ENCODE measurements at places on chromosomes 7 and 10.

DNA sequence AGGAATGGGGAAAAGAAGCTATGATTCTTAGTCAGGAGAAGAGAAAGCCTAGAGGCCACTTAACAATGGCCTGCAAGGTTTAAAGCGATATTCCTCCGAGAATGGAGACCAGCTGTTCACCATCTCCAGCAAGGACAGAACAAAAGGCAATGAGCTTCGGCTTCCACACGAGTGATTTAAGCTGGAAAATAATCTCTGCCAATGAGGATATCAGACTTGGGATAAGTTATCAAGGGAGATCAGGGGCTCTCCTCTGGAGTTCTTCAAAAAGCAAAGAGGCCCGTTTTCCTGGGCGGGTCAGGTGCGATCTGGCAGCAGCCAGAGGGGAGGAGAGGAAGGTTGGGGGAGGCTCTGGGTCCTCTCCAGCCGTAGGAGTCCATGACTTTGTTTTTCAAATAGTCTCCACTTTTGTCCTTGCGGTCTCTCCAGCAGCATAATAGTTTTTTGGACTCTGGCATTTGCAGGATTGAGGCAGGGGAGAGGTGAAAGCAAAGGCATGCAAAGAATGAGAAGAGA lies 211.3 kb downstream of the SKIDA1 start:
- no peak for DNase-seq

- DNase-seq, result no peak
These were observed 38.9 kb downstream of the DRGX start for GRCh38 chr10:49356944-49357343.

- no peak for DNase-seq
These were observed 4.3 kb upstream of the LIPF start for GRCh38 chr10:88659725-88660597.

GRCh38 chr10:98170249-98171117 lies 36.0 kb downstream of the R3HCC1L start:
- DNase-seq, result no peak

- DNase-seq, result no peak
These were observed 12.1 kb upstream of the MAGI2 start for GRCh38 chr7:79465551-79465950.

DNA sequence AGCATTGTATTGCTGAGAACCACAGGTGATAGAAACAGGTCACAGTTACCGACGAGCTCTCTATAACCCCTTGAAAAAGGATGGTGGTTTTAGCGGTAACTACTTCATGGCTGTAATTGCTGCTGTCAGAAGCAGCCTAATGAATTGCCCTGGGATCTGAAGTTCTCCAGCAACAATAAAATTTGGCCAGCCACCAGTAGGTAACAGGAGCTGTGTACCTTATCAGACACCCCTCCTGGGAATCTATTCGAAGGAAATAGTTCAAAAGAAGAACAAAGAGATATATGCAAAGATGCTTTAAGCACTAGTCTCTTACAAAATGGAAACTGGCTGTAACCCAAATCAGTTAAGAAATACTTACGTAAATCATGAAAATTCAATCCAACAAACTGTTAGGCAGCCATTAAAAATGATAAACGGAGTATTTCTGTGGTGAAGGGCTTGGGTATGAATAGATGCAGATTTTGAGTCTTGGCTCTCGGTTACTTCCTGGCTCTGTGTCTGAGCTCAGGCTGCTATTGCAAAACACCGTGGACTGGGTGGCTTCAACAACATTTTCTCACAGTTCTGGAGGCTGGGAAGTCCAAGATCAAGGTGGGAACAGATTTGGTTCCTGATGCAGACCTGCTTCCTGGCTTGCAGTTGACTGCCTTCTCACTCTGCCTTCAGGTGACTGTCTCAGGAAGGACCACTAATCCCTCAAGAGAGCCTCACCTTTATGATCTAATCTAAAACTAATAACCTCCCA lies 1.6 kb downstream of the MSRB2 start:
- DNase-seq, result peak; percentile 32

GRCh38 chr10:34010891-34011290 lies 676.4 kb upstream of the NRP1 start:
- DNase-seq, result peak; percentile 51

DNA sequence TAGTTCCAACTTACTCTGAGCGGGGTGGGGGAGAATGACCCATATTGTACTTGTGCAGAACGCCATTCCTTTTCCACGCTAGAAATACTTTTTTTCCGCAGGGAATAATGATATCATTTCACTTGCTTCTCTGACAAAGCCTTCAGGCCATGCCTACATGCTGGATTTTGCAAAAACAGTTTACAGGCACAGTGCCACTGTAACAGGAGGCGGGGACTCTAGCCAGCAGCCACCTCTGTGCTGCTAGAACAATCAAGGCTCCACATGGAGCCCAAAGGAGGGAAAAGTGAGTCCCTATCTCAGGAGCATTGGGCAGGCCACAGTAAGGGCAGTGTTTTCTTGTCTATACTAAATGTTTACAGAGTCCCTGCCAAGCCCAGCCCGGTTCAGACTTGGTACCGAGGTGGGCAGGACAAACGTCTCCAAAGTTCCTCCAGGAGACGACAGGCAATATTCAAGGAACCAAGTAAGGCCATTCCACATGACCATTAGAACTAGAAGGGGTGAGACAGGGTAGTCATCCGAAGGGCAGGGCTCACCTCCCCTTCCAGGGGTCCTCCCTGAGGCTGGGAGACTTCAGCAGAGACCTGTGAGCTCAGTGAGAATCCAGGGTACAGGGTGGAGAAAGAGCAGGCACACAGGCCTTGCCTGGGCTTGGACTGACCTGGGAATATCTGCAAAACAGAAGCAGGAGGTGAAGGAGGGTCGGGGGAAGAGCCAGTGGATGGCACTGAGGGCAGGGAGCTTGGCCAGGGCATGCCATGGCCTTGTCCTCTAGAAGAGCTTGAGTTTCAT lies 90.9 kb upstream of the NPS start:
- DNase-seq, result no peak

DNA sequence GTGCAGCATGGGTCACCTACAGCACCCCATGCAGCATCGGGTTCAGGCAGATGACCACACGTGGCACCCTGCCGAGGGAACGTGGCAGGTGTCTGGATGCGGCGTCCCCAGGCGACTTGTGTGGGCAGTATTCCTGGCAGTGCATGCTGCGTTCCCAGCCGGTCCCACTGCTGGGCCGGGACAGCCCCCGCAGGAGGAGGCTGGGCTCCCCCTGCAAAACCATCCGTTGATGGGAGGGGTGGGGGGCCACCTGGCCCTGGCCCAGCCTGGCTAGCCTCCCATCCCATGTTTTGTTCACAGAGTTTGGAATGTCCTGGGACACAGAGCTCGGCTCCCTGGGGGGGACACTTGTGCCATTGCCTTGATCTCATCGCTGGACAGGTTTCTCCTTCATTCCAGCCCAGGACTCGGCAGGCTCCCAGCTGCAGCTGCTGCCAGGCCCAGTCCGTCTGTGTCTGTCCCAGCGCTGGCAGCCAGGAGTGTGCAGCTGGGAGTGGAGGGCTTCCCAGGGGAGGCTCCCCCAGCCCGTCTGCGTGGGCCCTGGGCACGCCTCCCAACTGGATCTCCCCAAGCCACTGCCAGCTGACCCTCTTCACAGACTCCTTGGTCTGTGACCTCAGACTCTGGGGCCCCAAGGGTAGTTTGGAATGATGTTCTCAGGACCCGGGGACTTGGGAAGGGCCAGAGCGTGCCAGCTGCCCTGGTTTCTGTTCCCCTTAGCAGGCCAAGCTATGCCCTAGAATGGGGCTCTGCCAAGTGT lies 32.6 kb downstream of the TMEM270 start:
- DNase-seq, result no peak

DNA sequence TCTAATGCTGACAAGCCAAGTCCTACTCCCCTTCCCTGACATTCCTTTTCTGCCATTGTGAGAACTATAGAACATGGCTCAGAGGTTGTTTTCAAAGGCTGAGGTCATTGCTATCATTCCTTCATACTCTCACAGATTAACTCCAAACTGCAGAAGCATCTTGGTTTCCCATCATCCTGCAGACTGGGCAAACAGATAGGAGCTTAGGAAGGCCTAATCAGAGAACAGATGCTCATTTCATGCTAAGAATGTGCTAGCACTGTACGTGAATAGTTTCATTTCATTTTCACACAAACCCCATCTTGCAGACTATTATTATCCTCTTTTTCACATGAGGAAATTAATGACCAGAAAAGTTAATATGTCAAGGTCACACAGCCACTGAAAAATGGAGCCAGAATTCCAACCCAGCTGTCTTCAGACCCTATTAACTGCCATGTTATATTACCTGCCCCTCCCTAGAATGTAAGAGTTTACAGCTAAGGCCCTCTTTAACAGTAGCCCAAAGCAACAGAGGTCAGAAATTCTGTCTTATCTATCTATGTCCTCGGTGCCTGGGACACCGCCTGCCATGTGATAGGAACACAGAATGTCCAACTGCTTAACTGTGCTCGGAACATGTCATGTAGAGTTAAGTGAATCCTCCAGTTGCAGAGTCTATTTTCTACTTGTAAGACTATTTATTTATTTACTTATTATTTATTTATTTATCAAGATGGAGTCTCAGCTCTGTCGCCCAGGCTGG lies 2.9 kb upstream of the LCOR start:
- no peak for DNase-seq

DNA sequence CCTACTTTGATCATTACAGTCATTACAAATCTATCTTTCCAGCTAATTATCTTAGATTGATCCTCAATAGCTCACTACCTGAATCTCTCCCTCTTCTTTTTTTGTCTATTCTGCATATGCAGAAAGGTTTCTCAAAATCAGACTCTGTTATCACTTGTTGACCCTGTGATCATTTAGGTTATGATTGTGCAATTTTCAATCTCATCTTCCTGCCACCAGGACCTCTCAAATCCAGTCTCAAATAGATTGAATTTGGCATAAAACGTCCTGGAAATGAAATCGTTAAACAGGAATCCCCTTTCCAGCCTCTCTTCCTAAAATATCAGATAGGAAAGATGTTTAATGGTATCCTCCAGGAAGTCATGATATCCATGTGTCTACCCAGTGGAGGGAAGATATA lies 96.6 kb downstream of the ST8SIA6 start:
- DNase-seq, result no peak

DNA sequence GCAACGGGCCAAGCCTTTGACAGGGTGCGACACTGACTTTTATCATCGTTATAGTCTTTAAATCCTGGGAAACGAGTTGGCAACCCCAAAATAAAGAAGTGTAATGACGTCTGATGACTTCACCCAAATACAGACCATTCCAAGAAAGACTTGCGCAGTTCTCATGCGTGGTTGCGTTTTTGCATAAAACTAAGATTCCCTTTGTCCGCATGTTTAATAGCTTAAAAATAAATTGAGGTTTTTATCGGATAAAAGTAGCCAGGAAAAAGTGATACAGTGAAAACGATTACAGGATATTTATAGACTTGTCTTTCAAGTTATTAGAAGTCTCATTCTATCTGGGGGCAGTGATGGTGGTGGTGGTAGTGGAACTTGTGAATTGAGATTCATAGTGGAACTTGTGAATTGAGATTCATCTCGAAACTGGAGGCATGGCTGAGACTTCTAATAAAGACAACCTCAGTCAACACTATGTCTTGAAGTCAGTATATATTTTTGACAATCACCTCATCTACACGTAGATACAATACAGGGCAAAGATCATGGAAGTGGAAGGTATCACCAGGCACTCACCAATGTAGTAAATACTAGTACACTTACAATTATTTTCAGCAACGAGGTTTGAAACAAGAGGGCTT lies 1.2 kb upstream of the NAMPT start:
- DNase-seq, result no peak

DNA sequence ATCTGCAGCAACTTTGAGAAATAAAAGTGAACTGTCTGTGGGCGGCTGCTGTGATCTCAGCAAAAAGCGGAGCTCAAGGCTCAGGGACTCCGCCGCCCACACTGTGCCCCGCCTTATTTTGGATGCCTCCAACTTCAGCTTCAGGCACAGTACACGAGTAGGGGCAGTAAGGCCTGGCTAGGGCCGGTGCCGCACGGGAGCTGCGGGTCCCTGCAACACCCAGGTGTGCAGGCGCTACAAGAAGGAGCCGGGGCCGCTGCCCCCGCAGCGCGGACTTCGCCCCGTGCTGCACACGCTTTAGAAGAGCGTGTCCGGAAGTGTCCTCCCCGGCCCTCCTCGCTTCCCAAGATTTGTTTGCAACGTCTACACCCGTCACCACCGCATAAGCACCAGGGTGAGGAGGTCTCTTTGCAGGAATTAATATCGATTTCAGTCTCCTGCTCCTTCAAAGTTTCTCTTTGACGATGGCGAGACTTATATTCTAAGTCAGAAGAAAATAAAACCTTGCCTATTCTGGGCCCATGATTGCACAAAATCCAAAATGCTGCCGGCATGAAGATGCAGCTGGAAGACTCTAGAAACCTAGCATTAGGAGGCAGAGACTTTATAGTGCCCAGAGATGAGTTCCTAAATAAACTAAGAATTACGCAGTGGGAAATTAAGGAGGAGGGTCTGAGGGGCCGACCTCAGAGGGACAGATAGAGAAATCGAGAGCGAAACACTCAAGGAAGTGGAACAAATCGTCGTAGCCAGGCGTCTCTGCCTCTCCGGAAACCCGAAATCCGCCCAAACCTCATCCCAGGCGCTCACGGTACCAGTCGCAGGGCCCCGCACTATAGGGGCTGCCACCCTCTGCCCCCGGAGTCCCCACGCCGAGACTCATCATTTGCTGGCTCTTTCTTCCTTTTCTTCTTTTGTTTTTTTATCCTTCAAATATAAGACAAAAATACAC lies 6.4 kb downstream of the VAX1 start:
- no peak for DNase-seq

GRCh38 chr7:158302274-158303070 lies 285.2 kb downstream of the PTPRN2 start:
- DNase-seq, result no peak

DNA sequence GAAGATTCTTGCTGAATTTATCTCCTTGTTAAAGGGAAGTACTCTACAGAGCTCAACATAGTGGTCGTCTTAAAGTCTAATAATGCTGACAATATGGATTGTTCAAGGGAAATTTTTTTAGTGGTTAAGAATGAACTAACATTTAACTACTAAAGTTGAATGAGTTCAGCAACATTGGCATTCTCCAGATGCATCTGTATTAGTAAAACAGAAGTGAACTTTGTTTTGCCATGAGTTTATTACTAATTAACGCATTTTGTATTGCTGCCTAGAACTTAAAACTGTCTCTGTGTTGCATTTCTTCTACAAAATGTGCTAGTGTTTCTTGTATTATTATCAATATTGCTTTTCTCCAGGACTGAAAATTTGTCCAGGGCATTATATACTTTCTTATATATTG lies 67.5 kb downstream of the C1GALT1 start:
- DNase-seq, result no peak

DNA sequence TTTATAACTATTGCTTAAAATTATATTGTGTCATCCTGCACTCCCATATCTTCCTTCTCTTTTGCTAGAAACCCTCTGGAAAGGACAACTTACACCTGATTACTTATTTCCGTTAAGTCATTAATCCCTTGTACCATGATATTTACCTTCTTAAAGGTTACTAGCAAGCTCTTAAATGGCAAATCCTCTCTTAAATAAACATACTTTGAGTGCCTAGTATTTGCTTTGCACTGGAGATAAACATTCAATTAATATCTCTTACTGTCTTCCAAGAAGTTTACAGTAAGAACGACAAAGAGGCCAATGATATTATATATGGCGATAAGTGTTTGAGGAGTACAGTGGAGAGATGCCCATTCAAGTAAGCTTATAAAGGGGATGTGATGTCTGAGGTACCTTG lies 278.3 kb downstream of the HGF start:
- DNase-seq, result no peak
